ENCODE measurements at places on chromosomes 6 and 20. TPM values are rescaled to one million over a fixed set of nuclear protein-coding genes. Genes with fewer than 3 reads are reported as not detected.

DNA sequence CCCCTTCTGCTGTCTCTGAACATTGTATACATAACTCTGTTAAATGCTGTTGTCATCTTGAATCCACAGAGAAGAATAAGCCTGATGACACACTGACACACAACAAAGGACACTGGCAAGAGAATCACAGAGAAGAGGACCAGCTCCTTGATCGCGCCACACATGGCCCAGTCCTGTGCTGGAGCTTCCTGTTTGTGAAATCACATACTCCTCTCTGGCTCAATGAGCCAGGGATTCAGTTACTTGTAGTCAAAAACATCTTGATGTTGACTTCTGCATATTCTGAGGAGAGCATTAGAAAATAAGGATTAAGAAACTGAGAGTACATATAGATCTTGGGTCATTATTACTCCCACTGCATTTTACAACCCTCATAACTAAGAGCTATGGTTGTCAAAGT, 100.1 kb downstream of the EPB41L2 start:
- DNase-seq, result peak; percentile 45

MYCT1 gene
- polyA plus RNA-seq, result 10.9 TPM

TMEM244 gene
- polyA plus RNA-seq, result not detected

SLC2A10 gene
- 4.6 TPM for polyA plus RNA-seq

DNA sequence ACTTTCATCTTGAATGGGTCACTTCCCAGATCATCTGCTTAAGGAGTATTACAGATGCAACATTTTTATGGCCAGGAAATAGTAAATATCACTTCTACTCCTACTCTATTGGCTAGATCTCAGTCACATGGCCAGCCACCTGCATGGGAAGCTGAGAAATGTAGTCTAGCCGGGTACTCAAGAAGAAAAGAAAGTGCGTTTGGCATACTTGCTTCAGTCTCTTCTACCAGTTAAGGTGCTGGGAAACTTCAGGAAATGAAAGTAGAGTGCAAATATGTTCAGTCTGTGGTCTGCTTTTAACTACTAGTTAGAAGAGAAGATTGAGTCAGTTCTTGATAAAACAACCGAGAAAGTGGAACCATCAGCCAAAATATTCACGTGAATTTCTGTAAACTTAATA, 129.2 kb downstream of the PDSS2 start:
- DNase-seq, result no peak

ZKSCAN8 gene
- 5.5 TPM for polyA plus RNA-seq

GINS1 gene
- 0.54 TPM for polyA plus RNA-seq

DNA sequence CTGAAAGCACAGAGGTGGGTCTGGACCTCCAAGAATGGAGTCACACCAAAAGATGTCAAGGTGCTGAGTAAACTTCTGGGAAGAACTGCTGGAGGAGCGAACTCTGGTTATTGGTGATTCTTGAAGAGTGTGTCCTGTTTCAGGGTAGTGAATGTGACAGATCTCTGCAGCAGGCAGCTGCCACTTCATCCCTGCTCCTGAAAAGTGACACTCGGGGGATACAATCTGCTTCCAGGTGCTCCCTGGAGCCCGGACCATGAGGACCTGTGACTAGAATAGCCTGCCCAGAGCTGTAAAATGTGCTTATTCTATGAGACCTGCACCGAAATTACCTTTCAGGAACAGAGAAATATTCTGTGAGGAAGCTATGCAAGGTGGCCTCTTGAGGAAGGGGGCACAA, 191.1 kb downstream of the FOXC1 start:
- DNase-seq, result no peak

GTF3C6 gene
- polyA plus RNA-seq, result 129 TPM

CDH22 gene
- 4.0 TPM for polyA plus RNA-seq

SDC4 gene
- 63.8 TPM for polyA plus RNA-seq

GRCh38 chr6:3015144-3015543, 15.4 kb downstream of the NQO2 start:
- DNase-seq, result no peak

HLA-DOB gene
- 0.20 TPM for polyA plus RNA-seq

UBD gene
- polyA plus RNA-seq, result 0.14 TPM

DNA sequence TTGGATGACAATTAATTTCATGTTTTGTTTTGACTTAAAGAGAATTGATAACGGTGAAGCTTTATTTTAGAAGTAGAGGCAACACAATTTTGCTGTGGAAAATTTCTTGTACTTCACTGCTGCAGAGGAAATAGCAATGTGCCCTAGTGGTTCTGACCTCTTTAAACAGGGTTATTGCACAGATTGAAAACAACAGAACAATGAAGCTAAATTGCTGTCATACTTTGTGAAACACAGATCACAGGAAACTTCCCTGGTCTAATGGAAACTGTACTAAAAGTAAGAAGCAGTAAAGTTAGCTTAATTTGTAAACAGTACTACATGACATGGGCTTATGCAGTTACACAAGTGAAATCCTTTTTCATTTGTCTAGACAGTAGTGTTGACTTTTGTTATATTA, 31.3 kb downstream of the OR2A4 start:
- DNase-seq, result no peak

GRCh38 chr20:43636429-43636828, 30.5 kb upstream of the MYBL2 start:
- no peak for DNase-seq

GRCh38 chr6:125818772-125819260, 28.1 kb downstream of the NCOA7 start:
- no peak for DNase-seq

DNA sequence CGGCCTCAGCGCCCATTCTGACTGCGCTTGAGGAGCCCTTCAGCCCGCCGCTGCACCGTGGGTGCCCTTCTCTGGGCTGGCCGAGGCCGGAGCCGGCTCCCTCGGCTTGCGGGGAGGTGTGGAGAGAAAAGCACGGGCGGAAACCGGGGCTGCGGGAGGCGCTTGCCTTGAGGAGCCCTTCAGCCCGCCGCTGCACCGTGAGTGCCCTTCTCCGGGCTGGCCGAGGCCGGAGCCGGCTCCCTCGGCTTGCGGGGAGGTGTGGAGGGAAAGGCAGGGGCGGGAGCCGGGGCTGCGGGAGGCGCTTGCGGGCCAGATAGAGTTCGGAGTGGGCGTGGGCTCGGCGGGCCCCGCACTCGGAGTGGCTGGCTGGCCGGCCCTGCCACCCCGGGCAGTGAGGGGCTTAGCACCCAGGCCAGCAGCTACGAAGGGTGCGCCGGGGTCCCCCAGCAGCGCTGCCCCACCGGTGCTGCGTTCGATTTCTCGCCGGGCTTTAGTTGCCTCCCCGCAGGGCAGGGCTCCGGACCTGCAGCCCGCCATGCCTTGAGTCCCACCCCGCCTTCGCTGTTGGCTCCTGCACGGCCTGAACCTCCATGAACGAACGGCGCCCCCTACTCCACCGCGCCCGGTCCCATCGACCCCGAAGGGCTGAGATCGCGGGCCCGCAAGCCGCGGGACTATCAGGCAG, 45.7 kb upstream of the MCUR1 start:
- no peak for DNase-seq

MLIP gene
- 154 TPM for polyA plus RNA-seq

CCM2L gene
- polyA plus RNA-seq, result 10.3 TPM

SLC17A1 gene
- not detected for polyA plus RNA-seq

- DNase-seq, result no peak
Observed at GRCh38 chr20:1377984-1378734, 14.7 kb downstream of the FKBP1A start.

DNA sequence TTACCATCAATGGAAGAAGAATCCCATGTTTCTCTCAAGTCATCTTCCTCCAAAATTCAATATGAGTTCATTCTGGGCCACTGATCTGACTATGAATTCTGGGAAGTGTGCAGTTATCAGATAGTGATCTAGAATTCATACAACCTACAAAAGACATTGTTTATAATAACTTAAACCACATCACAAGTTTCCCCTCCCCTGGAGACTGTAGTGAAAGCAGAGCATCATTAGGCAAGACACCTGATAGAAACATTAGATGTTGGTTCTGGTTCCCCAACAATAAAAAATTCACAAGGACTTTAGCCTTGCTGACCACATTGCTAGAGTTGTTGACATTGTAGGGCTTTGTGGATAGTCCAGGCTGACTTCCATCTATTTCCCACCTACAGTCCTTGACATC, 506.4 kb upstream of the JAG1 start:
- no peak for DNase-seq

DNA sequence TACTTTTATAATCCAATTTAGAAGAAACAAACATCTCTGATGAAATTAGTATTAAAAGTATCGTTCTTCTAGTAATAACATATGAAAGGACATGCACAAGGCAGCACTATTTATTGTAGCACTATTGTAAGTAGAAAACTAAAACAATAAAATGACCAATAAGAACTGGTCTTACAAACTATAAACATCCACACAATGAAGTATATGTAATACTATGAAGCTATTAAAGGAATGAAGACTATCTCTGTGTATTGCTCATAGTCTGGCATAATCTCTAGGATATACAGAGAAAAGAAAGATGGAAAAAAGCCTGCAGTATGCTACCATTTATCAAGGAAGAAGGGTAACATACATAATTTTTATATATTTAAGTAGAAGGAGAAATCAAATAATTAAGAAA, 16.7 kb downstream of the LCA5 start:
- DNase-seq, result no peak

DNA sequence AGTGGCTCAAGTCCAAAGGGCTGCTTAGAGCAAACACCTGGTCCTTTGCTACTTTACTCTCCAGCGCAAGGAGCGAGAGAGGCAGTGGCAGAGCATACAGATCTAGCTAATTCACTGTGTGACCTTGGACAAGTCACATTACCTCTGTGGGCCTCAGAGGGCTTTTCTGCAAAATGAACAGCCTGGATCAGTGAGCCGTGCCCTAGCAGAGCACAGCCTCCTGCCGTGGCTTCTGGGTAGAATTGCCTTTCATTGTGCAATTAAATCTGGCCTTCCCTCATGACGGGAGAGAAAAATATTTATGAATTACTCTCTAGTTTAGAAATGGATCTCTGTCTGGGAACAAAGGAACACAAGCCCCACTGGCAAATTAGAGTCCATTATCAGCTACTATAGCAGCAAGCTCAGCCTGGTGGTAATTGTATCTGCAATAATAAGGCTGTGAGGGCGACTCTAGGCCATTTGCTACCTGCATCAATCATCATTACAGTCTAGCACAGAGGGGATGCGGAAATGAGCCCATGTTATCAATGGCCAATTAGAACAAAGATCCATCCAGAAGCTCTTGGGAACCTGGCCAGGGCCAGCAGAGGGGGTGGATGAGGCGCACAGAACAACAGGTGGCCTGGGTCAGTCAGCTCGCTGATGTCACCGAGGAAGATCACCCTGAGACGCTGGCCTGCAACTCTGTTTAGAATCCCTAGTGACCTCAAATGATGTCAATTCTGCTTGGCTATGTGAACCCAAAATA, 114.2 kb upstream of the LY86 start:
- DNase-seq, result no peak

C20orf141 gene
- polyA plus RNA-seq, result not detected

DNA sequence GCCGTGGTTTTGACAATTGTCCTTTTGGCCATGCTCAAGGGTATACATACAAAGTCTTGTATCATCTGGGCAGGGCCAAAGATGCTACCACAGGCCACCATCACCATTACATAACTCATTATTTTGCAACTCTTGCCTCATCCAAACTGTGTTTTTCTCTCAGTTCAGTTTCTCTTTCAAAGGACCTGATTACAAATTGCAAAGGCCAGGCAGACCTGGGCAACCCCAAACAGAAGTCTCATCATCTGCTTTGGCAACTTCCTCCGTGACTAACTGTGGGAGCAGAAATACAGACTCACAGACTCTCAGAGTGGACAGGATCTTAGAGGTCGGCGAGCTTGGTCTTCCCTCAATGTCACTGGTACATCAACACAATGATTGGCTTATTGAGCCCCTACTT, 117.8 kb upstream of the NEDD9 start:
- DNase-seq, result no peak

BCAS1 gene
- polyA plus RNA-seq, result 0.18 TPM

CCDC170 gene
- 0.66 TPM for polyA plus RNA-seq

- DNase-seq, result no peak
Observed at GRCh38 chr6:122821095-122821494, 32.0 kb downstream of the SMPDL3A start.

DNA sequence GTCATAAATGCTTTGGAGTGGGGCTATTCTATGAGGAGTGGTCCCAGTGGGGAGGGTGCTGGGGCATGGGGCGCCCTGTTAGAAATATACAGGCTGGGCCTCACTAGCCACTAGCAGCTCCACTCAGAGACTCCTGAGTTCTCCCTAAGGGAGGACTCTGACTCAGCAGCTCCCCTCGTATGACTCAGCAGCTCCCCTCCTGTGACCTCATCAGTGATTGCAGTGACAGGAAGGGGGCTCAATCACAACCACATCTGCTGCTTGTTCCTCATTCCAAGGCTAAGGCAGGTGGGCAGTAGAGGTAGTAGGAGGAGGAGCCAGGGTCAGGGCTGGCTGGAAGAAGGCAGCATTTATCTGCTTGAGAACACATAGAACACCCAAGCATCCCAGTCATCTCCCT, 73.7 kb downstream of the PRND start:
- no peak for DNase-seq

GRCh38 chr6:122049341-122049740, 350.1 kb upstream of the HSF2 start:
- peak; percentile 43 for DNase-seq

DNA sequence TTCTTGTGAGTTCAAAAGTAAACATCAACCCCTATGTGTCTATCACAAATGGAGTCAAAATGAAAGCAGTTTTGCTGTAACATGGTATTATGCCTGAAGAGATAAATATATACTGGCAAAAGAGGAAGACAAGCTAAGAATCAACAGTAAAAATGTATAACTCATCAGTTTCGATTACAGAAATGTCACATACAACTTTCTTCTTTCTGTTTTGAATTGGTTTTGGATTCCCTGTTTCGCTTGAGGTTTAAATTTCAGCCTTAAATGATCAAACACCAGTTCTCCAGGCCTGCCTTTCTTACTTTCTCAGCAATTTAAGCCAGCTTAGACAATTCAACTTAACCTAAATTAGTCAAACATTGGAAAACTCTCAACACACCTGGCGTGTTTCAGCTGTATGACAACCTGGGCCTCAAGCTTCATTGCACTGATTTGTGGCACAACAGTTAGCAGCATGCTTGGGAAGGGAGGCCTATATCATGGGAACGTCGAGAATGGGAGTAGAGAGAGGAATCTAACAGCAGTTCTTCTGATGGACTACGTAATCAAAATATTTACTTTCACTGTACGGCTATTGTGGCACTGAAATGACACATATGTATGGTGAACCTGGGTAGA, 51.9 kb upstream of the MARCKS start:
- DNase-seq, result no peak

- DNase-seq, result no peak
Observed at GRCh38 chr6:11229655-11230046, 2.8 kb downstream of the NEDD9 start.

- DNase-seq, result no peak
Observed at GRCh38 chr6:43355862-43356590, 13.4 kb downstream of the ZNF318 start.

BCAS4 gene
- 2.4 TPM for polyA plus RNA-seq

BMP6 gene
- 3.0 TPM for polyA plus RNA-seq

AVP gene
- not detected for polyA plus RNA-seq

GRCh38 chr6:52337633-52338290, 24.2 kb upstream of the PAQR8 start:
- no peak for DNase-seq

PTPN1 gene
- polyA plus RNA-seq, result 20.8 TPM

XPO5 gene
- 4.9 TPM for polyA plus RNA-seq
